ENCODE measurements at places on chromosomes 12 and 14.

- DNase-seq = no peak
Observed at GRCh38 chr14:21990116-21990515, 316.5 kb upstream of the OR4E1 start.

- no peak for DNase-seq
Observed at GRCh38 chr12:15726027-15726877, 62.9 kb downstream of the EPS8 start.

- DNase-seq = peak; percentile 3
Observed at GRCh38 chr14:94548999-94549985, 11.9 kb upstream of the SERPINA4 start.

- no peak for DNase-seq
Observed at GRCh38 chr14:73235531-73236155, 1.7 kb upstream of the PAPLN start.

- DNase-seq = no peak
Observed at GRCh38 chr12:14892726-14893505, 7.3 kb upstream of the MGP start.
